ENCODE measurements at places on chromosomes 2 and 18.
A peak's percentile ranks its signal among the peaks of the same experiment; 100 is the strongest.

DNA sequence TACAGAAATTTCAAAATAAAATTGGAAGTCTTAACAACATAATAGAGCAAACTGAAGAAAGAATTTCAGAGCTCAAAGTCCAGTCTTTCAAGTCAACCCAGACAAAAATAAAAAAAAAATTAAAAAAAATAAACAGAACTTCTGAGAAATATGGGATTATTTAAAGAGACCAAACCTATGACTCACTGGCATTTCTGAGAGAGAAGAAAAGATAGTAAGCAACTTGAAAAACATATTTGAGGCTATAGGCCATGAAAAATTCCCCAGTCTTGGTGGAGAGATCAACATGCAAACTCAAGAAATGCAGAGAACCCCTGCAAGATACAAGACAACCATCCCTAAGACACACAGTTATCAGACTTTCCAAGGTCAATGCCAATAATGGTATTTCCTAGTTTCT is 167.4 kb downstream of the RNF144A start:
- DNase-seq = no peak

GRCh38 chr18:21896732-21897336 is 156.2 kb downstream of the MIB1 start:
- no peak for DNase-seq

- DNase-seq = no peak
Measured at GRCh38 chr2:151241224-151241623, 20.4 kb downstream of the RBM43 start.

- no peak for DNase-seq
Measured at GRCh38 chr2:54321047-54321446, 65.0 kb upstream of the TSPYL6 start.

DNA sequence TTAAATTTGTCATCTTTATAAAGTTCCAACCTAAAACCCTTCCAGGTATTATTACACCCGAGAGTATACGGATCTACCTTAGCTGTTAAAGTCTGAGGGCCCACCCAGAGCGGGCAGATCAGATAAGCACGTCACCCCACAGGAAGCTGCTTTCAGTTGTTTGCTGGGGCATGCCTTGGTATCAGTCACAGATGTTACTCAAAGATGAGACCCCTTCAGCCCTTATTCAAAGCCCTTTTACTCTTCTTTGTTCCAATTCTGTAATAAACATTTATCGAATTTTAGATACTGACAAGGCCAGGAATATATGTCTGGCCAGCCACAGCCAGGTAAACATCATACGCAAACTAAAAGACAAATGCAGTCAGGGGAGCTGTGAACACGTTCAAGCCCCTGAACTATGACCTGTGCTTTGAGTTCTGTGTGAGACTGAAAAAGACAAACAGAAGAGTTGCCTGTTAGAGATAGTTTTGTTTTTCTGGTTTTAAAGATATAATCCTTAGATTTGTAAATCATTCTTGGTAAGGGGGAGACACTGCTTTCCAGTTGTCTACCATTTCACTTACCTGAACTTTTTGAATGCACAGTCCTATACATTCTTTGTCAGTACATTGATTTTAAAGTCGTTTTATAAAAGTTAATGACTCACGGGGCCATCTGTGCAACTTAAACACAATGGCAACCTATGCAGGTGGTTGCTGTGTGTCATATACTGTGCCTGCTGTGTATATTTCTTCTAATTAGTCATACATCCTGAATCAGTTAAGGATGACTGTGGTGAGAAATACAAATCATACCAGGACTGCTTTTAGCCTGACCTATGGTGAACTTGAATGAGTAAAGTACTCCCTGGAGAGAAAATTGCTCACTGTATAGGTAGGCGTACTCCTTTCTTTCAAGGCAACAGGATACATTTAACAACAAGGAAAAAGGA is 100.5 kb upstream of the ITPRID2 start:
- DNase-seq = peak; percentile 98

Measured in RCC 7860 (cell line).